ENCODE measurements at places on chromosomes 7 and 10. TPM values are rescaled to one million over a fixed set of nuclear protein-coding genes. Genes with fewer than 3 reads are reported as not detected.

DNA sequence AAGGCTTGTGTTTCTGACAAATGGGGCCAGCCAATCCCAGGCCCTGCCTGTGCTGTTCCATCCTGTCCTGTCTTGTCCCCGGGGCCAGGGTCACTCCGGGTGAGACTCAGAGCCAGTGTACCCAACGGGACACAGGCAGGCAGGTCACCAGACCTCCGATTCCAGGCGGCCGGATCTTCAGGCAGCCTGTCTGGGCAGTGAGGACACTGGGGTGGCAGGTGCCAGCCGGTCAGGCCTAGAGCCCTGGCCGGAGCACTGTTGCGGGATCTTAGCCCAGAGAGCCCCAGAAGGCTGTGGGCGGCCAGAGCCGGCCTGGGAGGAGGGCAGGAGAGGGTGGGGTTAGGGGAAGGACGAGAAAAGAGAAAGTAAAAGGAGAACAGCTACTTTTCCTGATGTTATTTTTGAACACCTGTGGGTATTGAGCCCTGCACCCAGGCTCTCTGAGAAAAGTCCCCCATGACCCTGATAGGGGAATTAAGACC, 134.3 kb upstream of the TNRC18 start:
- H3K4me1 ChIP-seq = peaks cover 24% of the 10 kb centered on the region
- no peak overlapping the region for H3K4me3 ChIP-seq
- H3K36me3 ChIP-seq = no peaks in the 10 kb centered on the region
- peak overlapping the region; percentile 77 for H3K27ac ChIP-seq
- no peaks in the 10 kb centered on the region for H3K27me3 ChIP-seq
- peak; percentile 11 for DNase-seq

DNA sequence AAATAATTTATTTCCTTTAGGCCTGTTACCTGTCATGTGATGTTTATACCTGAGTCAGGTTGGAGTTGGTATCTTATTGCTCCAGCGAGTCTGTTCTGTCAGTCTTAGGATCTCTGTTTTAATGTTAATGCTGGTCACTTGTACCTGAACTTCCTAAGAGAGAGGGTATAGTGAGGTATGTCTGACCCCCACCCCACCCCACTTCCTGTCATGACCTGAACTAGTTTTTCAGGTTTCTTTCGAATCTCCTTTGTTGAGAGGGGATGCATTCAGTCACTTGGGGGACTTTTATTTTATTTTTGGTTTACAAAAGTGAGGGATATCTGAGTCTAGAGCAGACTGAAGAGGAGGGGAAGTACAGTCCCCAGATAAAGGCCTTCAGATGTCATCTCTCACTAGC, 769.0 kb upstream of the COBL start:
- no peaks in the 10 kb centered on the region for H3K36me3 ChIP-seq
- H3K27me3 ChIP-seq = no peaks in the 10 kb centered on the region
- no peaks in the 10 kb centered on the region for H3K4me1 ChIP-seq
- H3K4me3 ChIP-seq = no peak overlapping the region
- no peak for DNase-seq

DNA sequence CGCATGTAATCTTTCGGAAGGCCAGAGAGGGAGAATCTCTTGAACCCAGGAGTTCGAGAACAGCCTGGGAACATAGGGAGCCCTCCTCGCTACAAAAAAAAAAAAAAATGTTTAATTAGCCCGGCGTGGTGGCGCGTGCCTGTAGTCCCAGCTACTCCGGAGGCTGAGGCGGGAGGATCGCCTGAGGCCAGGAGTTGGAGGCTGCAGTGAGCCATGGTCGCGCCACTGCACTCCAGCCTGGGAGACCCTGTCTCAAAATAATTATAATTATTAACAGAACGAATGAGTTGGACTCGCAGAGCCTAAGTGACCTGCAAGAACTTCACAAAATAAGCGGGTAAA, 794 bp downstream of the PCGF6 start:
- no peaks in the 10 kb centered on the region for H3K27me3 ChIP-seq
- H3K4me1 ChIP-seq = no peaks in the 10 kb centered on the region
- H3K36me3 ChIP-seq = peaks cover 9% of the 10 kb centered on the region
- H3K4me3 ChIP-seq = peak overlapping the region; percentile 98

- no peaks in the 10 kb centered on the region for H3K27me3 ChIP-seq
- no peak for DNase-seq
- no peaks in the 10 kb centered on the region for H3K4me1 ChIP-seq
- H3K27ac ChIP-seq = no peak overlapping the region
- H3K4me3 ChIP-seq = no peak overlapping the region
- no peaks in the 10 kb centered on the region for H3K36me3 ChIP-seq
These were observed 347.7 kb upstream of the MKI67 start for GRCh38 chr10:128473911-128474310.

Gene PNLIPRP2
- not detected for total RNA-seq

Gene SLC18A3
- total RNA-seq = not detected
